Psoas muscle (tissue), 8 donors: ENCODE measurements at places on chromosomes 2 and 18. TPM values are rescaled to one million over a fixed set of nuclear protein-coding genes. Genes with fewer than 3 reads are reported as not detected.

GRCh38 chr2:166361351-166362153 is 14.2 kb downstream of the SCN9A start:
- H3K4me3 ChIP-seq, result no peak overlapping the region
- H3K36me3 ChIP-seq, result no peaks in the 10 kb centered on the region
- no peaks in the 10 kb centered on the region for H3K4me1 ChIP-seq
- H3K27me3 ChIP-seq, result no peaks in the 10 kb centered on the region
- no peak overlapping the region for H3K27ac ChIP-seq

GRCh38 chr2:217074576-217075255 is 214.9 kb upstream of the TNP1 start:
- no peak for DNase-seq
- H3K4me1 ChIP-seq, result peaks cover 24% of the 10 kb centered on the region
- H3K36me3 ChIP-seq, result no peaks in the 10 kb centered on the region
- H3K27me3 ChIP-seq, result no peaks in the 10 kb centered on the region
- H3K27ac ChIP-seq, result peak overlapping the region; percentile 74
- H3K4me3 ChIP-seq, result no peak overlapping the region

- no peak for DNase-seq
- H3K4me1 ChIP-seq, result no peaks in the 10 kb centered on the region
- no peak overlapping the region for H3K27ac ChIP-seq
- H3K27me3 ChIP-seq, result no peaks in the 10 kb centered on the region
- no peaks in the 10 kb centered on the region for H3K36me3 ChIP-seq
Observed at GRCh38 chr2:111226876-111227700, 106.4 kb downstream of the BCL2L11 start.

GRCh38 chr2:227853204-227853629 is 18.2 kb upstream of the DAW1 start:
- no peaks in the 10 kb centered on the region for H3K27me3 ChIP-seq
- H3K27ac ChIP-seq, result no peak overlapping the region
- DNase-seq, result no peak
- H3K36me3 ChIP-seq, result no peaks in the 10 kb centered on the region
- H3K4me3 ChIP-seq, result no peak overlapping the region
- H3K4me1 ChIP-seq, result no peaks in the 10 kb centered on the region

DNA sequence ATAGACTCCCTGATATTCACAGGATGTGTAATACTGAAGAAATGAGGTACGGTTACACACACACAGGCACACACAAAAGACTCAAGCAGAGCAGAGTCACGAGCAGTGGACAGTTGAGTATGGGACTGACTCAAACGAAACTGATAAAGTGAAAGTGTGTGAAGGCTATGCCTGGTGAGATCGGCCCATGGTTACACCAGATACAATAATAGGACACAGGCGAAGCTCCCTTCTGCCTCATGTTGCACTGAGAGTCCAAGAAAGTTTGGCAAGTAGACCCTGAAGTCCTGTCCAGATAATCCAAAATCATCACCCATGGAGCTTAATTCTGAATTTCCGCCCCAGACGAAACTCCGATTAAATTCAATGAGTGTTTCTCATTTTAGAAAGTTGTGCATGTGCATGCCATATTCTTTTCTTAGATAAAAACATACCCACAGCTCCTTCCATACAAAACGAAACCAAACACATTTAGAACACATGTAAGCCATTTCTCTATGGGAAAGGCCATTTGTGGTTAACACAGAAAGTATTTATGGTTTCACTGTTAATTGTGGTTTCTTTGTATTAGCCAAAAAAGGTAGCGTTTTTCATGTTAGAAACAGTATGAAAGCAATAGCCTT is 567.6 kb downstream of the PLCL1 start:
- no peaks in the 10 kb centered on the region for H3K27me3 ChIP-seq
- H3K27ac ChIP-seq, result no peak overlapping the region
- DNase-seq, result no peak
- peak overlapping the region; percentile 51 for H3K4me3 ChIP-seq

DNA sequence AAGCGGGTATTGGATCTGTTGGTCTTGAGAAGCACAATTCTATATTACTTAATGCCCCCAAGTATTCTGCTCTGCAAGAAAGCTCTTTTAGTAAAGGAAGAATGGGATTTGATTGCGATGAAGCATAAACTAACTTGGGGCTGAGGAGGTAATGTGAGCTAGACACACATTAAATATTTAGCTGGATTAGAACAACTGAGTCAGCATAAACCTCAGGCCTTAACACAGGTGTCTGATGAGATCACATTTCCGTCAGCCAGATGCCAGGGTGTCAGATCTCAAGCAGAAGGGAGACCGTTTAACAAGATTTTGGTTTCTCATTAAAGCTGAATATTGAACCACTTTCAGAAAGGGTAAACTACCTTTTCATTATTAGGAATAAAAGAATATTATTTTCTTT is 94.5 kb downstream of the GYPC start:
- H3K36me3 ChIP-seq, result no peaks in the 10 kb centered on the region
- no peak overlapping the region for H3K4me3 ChIP-seq
- H3K27ac ChIP-seq, result no peak overlapping the region
- DNase-seq, result no peak

DNA sequence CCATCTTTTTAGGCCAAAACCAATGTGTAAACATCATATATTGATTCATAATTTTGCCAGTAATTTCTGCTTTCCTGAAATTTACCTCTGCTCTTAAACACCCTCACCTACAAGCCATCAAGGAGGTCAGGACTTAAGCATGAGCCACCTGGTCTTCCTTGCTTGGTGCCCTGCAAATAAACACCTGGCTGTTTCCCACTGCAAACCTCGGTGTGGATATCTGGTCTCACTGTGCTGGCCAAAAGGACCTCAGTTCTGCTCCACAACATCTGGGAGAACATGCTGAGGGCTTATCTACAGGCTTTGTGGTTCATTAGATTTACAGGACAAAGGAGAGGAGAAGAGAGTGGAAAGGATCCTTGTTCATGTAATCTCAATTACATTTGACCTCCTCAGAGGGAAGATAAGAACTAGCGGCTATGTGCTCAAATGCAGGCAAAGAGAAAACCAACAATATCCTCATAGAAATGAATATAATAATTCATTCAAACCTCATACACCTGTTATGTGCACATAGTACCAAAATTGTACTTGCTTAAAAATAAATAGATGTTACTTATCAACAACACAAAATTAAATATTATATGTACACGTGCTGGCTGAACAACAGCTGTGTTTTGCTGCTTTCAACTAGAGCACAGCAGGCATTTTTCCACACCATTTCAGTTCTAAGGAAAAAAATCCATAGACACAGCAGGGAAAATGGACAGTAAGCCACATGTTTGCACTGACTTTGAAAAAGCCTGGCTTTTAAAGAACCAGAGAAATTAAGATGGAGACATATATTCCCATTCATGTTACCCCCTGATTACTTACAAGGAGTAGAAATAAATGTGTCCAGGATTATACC is 465.1 kb downstream of the LPIN1 start:
- no peaks in the 10 kb centered on the region for H3K27me3 ChIP-seq
- H3K27ac ChIP-seq, result no peak overlapping the region
- no peaks in the 10 kb centered on the region for H3K36me3 ChIP-seq
- no peaks in the 10 kb centered on the region for H3K4me1 ChIP-seq
- H3K4me3 ChIP-seq, result no peak overlapping the region

GRCh38 chr2:23005469-23005868 is 379.5 kb upstream of the KLHL29 start:
- no peak overlapping the region for H3K27ac ChIP-seq
- no peaks in the 10 kb centered on the region for H3K36me3 ChIP-seq
- H3K4me1 ChIP-seq, result no peaks in the 10 kb centered on the region
- no peak overlapping the region for H3K4me3 ChIP-seq
- no peak for DNase-seq

- no peak overlapping the region for H3K27ac ChIP-seq
- H3K36me3 ChIP-seq, result no peaks in the 10 kb centered on the region
- no peak overlapping the region for H3K4me3 ChIP-seq
- DNase-seq, result no peak
- no peaks in the 10 kb centered on the region for H3K4me1 ChIP-seq
Observed at GRCh38 chr2:83068714-83069113, 1390.4 kb downstream of the SUCLG1 start.

GRCh38 chr2:162215162-162215561 is 28.1 kb downstream of the FAP start:
- H3K4me1 ChIP-seq, result no peaks in the 10 kb centered on the region
- DNase-seq, result no peak
- no peak overlapping the region for H3K4me3 ChIP-seq
- H3K27ac ChIP-seq, result no peak overlapping the region
- no peaks in the 10 kb centered on the region for H3K27me3 ChIP-seq

GRCh38 chr18:3970929-3971328 is 484.2 kb downstream of the DLGAP1 start:
- H3K4me3 ChIP-seq, result no peak overlapping the region
- H3K4me1 ChIP-seq, result no peaks in the 10 kb centered on the region
- no peaks in the 10 kb centered on the region for H3K27me3 ChIP-seq
- DNase-seq, result no peak

DNA sequence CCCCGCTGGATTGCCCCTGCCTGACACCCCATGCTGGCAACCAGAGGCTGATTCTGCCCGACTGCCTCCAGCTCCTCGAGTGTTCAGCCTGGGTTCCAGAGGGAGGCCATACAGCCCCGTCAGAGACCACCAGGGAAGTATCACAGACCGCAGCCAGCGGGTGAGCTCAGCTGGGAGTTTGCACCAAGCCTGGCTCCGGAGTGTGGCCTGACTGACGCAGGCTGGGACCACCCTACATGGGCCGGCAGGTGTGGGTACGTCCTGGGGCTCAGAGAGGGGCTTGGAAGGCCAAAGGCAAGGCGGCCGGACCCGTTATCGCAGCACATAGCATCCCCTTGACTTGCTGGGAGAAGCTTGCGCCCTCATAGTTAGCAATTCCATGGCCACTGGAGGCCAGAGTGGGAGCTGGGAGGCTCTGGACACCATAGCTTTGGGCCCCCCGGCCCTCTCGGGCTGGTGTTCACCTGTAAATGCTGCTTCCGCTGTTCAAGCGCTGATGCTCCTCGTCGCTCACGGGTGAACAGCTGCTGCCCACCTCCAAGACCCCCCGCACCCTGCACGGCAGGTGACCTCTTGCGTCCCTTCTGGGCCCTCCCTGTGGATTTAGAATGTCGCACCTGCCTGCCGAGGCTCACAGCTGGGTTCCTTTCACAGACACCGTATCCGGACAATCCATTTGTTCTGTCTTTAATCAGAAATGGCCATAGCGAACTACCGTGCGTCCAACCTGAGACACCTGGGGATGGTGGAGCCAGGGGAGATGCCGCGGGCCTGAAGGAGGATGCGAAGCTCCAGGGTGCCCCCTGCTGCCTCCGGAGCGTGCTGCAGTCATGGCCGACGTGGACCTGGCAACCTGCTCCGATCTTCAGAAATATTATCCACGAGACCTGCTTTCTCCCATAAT is 31.2 kb upstream of the SLC66A3 start:
- H3K36me3 ChIP-seq, result no peaks in the 10 kb centered on the region
- H3K4me3 ChIP-seq, result no peak overlapping the region
- H3K4me1 ChIP-seq, result no peaks in the 10 kb centered on the region
- no peak overlapping the region for H3K27ac ChIP-seq
- no peaks in the 10 kb centered on the region for H3K27me3 ChIP-seq

RAMP1 gene
- total RNA-seq, result 91.9 TPM

PROC gene
- total RNA-seq, result not detected

CIDEA gene
- 0.42 TPM for total RNA-seq

RND3 gene
- 11.7 TPM for total RNA-seq
